Activated CD8-positive, alpha-beta T cell treated with anti-CD3 and anti-CD28 coated beads, Interleukin-2, amount 10 ng/mL, durations not matched to agents 7 days and 5 days (primary cell): ENCODE measurements at places on chromosomes 4 and X. TPM values are rescaled to one million over a fixed set of nuclear protein-coding genes. Genes with fewer than 3 reads are reported as not detected.

DNA sequence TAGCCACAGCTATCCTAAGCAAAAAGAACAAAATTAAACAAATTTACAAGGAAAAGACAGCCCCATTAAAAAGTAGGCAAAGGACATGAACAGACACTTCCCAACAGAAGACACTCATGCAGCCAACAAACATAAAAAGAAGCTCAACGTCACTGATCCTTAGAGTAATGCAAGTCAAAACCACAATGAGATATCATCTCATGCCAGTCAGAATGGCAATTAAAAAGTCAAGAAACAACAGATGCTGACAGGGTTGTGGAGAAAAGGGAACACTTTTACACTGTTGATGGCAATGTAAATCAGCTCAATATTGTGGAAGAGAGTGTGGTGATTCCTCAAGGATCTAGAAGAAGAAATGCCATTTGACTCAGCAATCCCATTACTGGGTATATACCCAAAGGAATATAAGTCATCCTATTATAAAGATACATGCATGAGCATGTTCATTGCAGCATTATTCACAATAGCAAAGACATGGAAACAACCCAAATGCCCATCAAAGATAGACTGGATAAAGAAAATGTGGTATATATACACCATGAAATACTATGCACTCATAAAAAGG, 163.0 kb upstream of the TET2 start:
- no peak for DNase-seq

GRCh38 chr4:14602206-14602605, 400.1 kb upstream of the CPEB2 start:
- no peak for DNase-seq

DNA sequence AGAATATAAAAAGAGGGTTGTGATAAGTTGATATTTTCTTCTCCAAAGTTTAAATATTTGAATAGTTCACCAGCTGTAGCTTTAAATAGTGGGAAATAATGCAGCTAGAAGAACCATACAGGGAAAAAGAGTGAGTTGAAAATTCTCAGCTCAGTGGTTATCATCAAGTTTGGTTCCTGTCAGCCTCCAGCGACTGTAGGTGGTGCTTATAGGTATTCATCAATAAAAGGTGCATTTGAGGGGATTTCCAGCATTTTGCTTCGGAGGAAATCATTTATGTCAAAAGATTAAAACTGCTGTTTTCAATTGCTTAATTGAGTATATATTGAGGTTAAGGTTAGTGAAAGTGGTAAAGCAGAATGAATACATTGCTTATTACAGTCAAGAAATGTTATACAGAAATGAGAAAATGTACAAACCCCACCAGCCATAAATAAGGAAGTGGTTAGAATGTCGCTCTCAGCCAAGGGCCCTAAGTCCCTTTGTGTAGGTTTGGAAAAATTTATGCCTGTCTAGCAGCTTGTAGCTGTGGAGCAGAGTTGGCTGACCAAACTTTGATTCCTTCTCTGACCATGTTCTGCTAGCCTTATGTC, 532.9 kb upstream of the FTHL17 start:
- DNase-seq, result no peak

DNA sequence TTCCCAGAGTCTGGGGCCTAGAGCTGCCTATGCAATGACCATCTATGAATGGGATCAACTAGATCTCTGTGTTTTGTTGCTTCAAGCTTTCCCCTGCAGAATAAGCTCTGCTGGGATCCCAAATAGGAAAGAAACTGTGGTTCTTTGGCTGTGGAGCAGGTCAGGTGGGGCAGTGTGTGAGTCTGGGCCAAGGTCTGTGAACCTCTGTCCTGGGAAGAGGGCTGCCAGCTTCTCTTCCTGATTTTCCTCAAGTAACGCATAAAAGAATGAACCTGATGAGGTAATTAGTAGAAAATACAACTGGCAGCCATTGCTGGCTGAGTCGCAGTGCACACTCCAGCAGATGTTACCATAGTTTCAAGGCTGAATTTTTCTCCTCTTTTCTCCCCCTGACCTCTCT, 4.6 kb upstream of the PIN4 start:
- DNase-seq, result no peak

GRCh38 chrX:8867406-8867805, 66.2 kb upstream of the FAM9A start:
- DNase-seq, result no peak

GRCh38 chr4:71732066-71732465, 51.8 kb downstream of the GC start:
- DNase-seq, result no peak

GRCh38 chr4:139943277-139943676, 210.7 kb downstream of the MAML3 start:
- DNase-seq, result no peak

DNA sequence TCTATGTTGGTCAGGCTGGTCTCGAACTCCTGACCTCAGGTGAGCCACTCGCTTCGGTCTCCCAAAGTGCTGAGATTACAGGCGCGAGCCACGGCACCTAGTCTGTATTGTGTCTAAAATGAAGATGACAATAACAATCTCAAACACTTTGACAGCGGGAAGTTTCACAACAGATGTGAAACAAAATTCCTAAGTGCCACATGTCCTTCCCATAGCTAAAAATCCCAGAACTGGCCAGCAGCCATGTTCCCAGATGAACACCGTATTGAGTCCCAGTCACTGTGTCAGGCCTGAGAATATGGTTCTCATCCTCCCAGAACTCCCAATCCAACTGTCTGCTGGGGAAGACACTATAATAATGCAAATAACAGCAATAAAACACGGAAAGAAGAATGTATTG, 16.4 kb upstream of the KLHL8 start:
- no peak for DNase-seq

GRCh38 chrX:135931644-135932487, 38.4 kb downstream of the SAGE1 start:
- peak; percentile 41 for DNase-seq

DNA sequence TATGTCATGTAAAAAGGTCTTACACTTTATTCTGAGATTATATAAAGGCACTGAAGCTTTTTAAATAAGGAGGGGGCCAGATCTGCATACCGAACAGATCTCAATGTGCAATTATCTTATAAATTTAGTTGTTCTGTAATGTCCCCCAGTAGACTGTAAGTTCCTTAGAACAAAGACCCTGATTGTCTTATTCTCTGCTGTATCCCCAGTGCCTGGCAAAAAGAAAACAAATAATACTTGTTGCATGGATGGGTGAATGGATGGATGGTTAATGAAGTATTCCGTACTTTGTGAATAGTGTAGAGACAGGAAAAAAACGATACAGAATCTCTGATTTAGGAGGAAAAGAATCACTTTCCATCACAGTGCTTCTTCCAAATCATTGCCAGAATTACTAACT, 141.5 kb downstream of the CHM start:
- no peak for DNase-seq

Gene TRIML2
- not detected for total RNA-seq

Gene TMEM31
- not detected for total RNA-seq

Gene GPRIN3
- 40.8 TPM for total RNA-seq
